Osteoblast (primary cell): ENCODE measurements at places on chromosomes 1 and 21. TPM values are rescaled to one million over a fixed set of nuclear protein-coding genes. Genes with fewer than 3 reads are reported as not detected.

The SMYD2 gene
- 39.4 and 39.8 TPM in 2 replicates for total RNA-seq

GRCh38 chr21:46596201-46596600 is 8.7 kb downstream of the S100B start:
- DNase-seq = peak; percentile 8

- no peak for DNase-seq
Observed at GRCh38 chr1:215911406-215911968, 344.4 kb downstream of the KCTD3 start.

GRCh38 chr21:41251961-41252642 is 64.5 kb upstream of the FAM3B start:
- DNase-seq = peak; percentile 73

DNA sequence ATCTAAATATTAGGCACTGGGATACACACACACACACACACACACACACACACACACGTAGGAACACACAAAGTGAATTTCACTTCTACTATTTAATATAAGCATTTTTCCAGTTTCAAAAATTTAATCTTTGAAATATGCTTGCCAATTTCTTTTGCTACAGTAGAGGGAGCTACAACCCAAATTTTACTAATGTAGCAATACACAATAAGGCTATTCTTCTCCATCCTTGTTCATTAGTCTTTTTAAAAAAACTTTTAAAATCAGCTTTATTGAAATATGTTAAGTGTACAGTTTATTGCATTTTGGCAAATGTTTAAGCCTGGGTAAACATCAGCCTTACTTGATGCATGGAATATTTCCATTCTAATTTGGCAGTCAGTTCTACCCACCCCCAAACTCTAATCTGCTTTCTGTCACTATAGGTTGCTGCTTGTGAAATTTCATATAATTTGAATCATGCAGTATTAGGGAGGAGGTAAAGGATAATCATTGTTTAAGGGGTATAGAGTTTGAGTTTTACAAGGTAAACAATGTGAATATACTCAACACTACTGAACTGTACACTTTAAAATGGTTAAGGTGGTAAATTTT is 93.0 kb upstream of the TENT5C start:
- DNase-seq = peak; percentile 19

The FCRL3 gene
- not detected in 2 replicates for total RNA-seq

- DNase-seq = peak; percentile 85
Observed at GRCh38 chr1:167663002-167663772, 33.2 kb downstream of the RCSD1 start.

DNA sequence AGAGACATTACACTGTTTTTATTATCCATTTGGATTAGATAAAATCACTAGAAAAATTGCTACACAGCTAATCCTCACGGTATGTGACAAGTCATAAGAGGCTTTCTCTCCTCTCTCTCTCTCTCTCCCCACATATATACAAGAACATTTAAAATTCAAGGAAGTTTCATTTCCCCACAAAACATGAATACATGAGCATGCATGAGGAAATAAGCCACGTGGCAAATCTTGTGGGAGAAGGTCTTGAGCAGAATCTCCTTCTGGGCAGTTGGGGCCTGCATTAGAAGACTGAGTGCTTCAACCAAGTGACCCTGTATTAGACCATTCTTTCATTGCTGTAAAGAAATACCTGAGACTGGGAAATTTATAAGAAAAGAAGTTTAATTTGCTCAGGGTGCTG is 1313.1 kb downstream of the MRPL39 start:
- no peak for DNase-seq

DNA sequence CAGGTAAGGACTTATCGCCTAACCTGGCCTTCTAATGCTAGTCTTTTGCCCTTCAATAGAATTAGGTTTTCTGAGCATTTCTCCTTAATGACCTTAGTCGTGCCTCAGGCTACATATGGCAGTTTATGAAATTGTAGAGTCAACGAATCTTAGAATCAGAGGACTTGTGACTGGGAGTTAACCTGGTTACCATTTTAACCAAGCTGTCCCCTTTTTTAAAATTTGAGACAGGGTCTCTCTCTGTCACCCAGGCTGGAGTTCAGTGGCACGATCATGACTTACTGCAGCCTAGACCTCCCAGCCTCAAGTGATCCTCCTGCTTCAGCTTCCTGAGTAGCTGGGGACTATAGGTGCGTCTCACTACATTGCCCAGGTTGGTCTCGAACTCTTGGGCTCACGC is 53.5 kb upstream of the DMRTB1 start:
- DNase-seq = no peak

- no peak for DNase-seq
Observed at GRCh38 chr21:30439975-30440374, at the start of gene KRTAP15-1. Gene KRTAP15-1 (plus strand): TSS chr21:30440275. CDS start chr21:30440328, 53 bp downstream.

The NPHS2 gene
- total RNA-seq = not detected in 2 replicates

The SPATA21 gene
- not detected in 2 replicates for total RNA-seq
